ENCODE measurements at places on chromosomes 1 and 21.

DNA sequence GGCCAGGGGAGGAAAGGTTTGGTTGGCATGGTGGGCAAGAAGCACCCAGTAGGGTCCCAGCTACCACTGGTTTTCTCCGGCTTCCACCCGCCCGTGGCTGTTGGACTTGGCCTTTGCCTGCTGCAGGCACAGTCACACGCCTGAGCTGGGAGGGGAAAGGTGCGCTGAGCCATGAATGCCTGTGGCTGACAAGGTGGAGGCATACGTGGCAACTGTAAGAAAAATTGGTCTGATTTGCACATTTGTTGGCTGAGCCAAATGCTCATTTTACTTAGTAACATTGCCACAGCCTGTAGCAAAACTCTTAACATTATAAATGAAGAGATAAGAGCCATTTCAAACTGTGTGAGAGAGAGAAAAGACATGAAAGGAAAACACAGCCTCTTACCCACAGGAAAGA lies 191.6 kb downstream of the PTPRC start:
- no peak for DNase-seq

- DNase-seq: peak; percentile 44
Observed at GRCh38 chr1:64537942-64538341, 68.0 kb downstream of the CACHD1 start.

- no peak for DNase-seq
Observed at GRCh38 chr1:56710646-56711045, 65.5 kb downstream of the PRKAA2 start.

DNA sequence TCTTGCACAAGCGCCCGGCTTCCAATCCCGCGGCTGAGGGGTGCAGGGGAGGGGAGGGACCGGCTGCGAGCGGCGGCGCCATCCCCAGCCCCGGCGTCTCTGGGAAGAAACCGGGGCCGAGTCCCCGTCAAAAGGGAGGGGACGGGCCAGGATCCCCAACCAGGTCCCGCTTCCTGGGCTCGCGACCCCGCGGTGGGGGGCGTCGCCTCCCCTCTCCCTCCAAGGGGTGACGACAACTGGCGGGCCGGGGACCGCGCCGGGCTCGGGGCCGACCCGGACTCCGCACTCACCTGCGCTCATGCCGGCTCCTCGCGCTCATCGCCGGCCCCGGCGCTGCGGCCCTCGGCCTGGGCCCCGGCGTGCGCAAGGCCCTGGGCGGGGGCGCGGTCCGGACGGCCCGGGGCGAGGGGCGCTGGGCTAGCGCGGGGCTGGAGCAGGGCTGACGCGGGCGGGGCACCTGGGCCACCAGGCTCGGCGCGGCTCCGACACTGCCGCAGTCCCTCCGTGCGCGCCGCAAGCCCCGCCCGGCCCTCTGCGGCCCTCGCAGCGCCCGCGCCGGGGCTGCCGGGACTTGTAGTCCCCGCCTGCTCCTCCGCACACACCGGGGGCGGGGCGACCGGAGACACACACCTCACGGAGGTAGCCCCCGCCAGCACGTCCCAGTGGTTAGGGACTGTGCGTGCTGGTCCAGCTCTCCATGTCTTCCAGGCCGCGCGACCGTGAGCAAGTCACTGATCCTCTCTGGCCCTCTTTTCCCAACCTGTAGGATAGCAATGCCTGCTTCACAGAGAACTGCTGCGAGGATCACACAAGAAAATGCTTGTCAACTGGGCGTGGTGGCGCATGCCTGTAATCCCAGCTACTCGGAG lies at the start of gene ATP13A2:
TSS of gene ATP13A2 (minus strand) at position 490 of the 869 bp plus-strand sequence. CDS start at position 300, 190 bp downstream.
- peak; percentile 89 for DNase-seq

GRCh38 chr1:66397192-66397591 lies 136.8 kb upstream of the SGIP1 start:
- DNase-seq: no peak

GRCh38 chr1:25703671-25704266 lies 87.2 kb downstream of the MAN1C1 start:
- no peak for DNase-seq

DNA sequence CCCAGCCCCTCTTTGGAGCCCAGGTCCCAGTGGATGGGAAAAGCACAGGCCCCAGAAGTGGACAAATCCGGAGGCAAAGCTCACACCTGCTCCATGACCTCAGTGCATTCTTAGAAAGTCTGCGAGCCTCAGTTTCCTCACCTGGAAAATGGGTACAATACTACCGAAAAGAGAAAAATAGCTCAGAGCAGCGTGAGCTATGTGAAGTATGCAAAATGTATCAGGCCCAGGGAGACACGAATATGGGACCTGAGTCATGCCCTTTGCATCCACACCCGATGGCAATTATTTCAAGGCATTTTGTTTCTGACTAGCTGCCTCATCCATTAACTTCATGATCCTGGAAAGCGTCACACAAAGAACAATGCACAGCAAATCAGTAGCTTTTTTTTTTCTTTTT lies 9.2 kb downstream of the ALDH4A1 start:
- DNase-seq: no peak

DNA sequence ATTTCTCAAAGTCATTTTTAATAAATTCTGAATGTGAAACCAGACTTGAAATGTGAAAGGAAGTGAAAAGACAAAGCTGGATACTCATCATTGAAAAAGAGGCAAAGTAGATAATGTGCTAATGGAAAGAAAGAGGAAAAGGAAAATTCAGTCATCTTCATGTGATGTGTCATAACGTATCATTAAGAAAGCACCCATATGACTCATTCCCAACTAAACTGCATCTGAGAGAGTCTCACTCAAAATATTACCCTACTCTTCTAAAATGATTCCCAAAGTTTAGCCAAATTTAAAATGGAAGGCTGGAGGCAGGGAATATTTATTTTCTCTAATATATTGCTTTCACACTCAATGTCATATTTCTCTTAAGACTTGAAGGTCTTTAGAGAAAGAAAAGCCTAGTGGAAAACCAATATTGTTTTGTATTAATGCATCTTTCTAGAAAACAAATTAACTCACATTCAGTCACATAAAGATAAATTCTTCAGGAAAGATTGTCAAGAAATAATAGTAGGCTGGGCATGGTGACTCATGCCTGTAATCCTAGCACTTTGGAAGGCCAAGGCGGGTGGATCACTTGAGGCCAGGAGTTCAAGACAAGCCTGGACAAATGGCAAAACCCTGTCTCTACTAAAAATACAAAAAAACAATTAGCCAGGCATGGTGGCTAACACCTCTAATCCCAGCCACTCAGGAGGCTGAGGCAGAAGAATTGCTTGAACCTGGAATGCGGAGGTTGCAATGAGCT lies 129.9 kb downstream of the SLC30A10 start:
- no peak for DNase-seq

GRCh38 chr1:156347331-156347730 lies 9.0 kb downstream of the TSACC start:
- no peak for DNase-seq

- no peak for DNase-seq
Observed at GRCh38 chr1:183075861-183076260, 52.6 kb downstream of the LAMC1 start.

DNA sequence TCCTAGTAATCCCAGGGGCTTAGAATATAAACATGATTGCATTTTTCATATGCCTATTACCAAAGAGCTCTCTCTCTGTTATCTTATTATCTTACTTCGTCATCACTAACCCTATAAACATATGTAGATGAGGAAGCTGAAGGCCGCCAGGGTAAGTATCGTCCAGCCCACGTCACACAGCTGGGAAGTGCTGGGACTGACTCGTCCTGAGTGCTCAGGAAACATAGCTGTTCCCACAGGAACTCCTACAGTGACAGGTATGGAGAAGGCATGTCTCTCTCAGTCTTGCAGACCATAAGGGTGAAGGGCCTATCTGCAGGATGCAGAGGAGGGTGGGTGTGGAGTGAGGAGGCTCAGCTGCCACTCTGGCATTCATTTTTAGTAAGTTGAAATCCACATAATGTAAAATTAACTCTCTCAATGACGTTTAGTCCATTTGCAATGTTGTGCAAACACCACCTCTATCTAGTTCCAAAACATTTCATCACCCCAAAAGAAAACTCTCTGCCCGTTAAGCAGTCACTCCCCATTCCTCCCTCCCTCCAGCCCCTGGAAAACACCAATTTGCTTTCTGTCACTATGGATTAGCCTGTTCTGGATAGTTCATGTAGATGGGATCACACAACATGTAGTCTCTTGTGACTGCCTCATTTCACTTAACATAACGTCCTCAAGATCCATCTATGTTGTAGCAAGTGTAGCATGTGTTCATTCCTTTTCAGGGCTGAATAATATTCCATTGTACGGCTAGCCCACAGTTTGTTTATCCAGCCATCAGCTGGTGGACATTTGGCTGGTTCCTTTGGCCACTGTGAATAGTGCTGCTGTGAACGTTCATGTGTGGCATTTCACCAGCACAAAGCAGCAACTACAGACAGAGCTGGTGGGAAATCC lies 68.3 kb downstream of the TCP10L start:
- no peak for DNase-seq

DNA sequence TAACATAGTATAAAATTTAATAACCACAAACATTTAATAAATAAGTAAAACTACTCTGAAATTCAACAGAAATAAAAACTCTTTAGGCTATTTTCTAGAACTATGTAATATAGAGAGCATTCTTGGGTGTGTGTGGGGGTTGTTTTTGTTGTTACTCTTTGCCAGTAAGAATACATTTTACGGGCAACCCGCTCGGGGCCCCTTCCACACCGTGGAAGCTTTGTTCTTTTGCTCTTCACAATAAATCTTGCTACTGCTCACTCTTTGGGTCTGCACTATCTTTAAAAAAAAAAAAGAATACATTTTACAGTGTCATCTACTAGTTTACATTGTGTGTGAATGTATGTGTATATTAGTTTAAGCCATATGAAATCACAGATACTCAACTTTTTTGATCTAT lies 16.0 kb upstream of the GIPC2 start:
- DNase-seq: no peak

DNA sequence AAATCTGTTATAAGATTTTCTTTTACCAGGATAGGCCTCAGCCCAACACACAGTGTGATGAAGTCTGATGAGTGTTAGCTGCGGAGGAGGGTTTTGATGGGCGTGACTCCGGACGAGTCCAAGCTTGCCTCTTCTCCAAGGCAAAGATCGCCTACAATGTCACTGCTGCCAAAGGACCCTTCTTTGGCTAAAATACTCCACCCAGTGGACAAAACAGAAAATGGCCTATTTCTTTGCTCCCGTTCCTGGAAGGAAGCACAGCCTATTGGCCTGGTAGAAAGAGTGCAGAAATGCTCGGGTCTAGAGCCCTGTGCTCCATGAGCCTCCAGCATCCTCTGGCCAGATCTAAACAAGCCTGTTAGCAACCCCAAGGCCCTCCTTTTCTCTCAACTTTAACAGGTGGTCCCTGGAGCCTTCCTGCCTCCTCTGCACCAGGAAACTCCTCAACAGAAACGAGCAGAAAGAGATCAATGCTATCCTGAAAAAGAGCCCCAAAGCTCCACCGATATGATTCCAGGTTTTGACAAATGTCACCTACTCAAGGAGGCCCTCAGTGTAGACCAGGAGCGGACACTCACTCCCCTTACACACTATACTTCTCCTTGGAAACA lies 3.4 kb upstream of the CASQ2 start:
- peak; percentile 84 for DNase-seq

DNA sequence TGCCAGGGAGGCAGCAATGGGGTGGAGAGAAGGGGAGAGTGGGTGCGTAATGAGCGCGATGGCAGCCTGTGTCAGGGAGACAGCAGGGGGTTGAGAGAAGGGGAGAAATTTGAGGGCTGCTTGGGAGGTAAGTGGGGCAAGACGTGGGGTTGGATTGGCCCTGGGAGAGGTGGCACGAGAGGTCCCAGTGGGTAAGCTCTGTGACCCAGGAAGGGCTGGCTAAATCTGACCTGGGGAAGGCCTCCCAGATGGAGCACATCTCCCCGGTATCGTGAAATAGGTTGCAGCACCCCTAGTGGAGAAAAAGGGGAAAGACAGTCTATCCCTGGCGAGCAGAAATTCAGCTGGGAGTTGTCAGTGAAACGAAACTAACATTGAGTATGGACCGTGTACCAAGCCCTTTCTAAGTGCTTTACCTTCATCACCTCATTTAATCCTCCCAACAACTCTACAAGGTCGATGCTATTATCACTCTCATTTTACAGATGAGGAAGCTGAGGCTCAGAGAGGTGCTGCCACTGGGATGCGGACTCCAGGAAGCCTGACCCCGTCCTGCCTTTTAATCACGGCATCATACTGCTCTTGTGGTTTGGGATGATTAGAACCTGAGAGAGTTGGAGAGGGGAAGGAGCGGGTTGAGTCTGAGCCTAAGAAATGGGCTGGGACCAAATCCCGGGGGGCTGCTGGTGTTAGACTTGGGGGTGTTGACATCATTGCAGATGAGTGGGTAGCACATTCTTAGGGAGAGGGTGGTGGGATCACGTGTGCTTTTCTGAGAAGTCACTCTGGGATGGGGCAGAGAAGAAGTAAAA lies 56.6 kb upstream of the RPL11 start:
- DNase-seq: peak; percentile 41

DNA sequence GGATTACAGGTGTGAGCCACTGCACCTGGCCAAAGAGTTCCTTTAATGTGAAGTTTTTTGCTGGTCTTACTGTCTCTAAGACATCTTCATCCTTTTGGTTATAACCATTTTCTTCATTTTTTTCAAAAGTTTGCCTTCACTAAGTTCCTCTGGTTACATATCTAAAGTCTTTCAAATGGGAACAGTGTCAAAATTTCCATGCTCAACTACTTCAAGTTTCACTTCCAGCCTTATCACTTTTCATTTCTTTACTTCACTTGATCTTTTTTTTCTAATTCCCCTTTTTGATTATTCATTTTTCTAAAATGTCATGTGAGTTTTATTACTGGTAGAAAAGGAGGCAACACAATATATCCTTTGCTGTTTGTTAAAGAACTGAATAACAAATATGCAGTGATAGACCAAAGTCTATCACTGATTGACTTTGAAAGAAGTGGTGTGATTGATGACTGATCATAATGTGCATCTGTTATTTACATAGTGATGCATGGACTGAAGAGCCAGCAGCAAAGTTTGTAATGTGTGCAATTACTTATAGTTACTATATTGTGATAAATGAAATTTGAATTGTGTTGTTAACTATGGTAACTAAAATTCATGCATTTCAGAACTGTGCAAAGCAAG lies 16.0 kb upstream of the ZFYVE9 start:
- no peak for DNase-seq

DNA sequence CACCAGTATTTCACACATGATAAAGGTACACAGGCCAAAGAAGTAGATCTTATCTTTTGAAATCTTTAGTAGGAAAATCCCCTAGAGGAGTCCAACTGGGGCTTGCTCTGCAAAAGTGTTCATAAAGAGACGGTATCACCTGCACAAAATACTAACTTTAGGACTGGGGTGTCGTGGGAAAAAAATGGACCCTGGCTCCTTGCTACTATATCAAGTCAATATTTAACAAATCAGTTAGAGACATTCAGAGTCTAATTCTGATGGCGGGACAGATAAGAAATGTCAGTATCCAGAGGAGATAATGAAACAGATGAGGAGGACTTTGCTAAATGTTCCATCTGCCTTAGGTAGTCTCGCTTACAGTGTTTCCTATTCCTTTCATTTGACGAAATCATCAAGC lies 25.6 kb upstream of the CNN3 start:
- DNase-seq: no peak

GRCh38 chr1:218986816-218987215 lies 186.9 kb upstream of the LYPLAL1 start:
- DNase-seq: no peak

- DNase-seq: no peak
Observed at GRCh38 chr1:234226113-234226818, 147.0 kb upstream of the COA6 start.

Data from NCI-H2171 (cell line).